Endothelial cell (in vitro differentiated cells): ENCODE measurements at places on chromosomes 3 and 15. TPM values are rescaled to one million over a fixed set of nuclear protein-coding genes. Genes with fewer than 3 reads are reported as not detected.

PLA2G4F gene
- not detected for total RNA-seq

SV2B gene
- 0.26 TPM for total RNA-seq

ARGFX gene
- total RNA-seq, result not detected

ATP8B4 gene
- 45.8 TPM for total RNA-seq

DNA sequence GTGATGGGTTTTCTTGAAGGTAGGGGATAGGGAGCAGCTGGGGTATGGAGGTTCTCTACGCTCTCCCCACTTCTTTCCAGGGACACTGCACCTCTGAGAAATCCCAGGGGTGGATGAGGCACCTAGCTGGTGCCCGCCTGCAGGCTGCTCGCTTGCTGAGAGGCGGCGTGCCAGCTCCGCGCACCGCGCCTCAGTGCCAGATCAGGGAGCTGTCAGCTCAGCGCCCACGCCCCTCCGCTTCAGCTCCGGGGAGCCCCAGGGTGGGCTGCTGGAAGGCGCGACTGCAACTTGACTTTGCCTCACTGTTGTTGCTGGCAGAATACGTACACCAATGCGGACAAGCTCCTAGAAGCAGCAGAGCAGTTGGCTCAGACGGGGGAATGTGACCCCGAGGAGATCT, 345.7 kb upstream of the UMPS start:
- no peak overlapping the region for H3K4me3 ChIP-seq
- DNase-seq, result no peak
- H3K27me3 ChIP-seq, result peaks cover 2% of the 10 kb centered on the region
- peaks cover 56% of the 10 kb centered on the region for H3K4me1 ChIP-seq
- no peak overlapping the region for H3K27ac ChIP-seq
